RWPE2 (cell line): ENCODE measurements at places on chromosomes 6 and 20.

DNA sequence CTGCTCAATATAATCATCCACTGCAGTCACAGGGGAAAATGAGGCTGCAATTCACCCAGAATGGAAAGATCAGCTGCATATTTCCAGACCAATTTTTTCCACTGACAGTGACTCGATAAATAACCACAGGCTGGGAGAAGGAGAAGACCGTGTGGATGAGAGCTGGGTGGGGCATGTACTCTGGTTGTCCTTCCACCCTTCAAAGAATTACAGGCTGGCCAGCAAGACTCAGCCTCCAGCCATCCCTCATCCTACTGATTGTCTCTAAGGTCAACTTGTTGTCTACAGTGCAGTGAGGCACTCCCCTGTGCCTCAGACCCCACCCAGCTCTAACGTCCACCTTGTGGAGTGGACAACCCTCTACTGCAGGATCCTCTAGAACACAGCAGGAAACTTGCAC lies 14.5 kb upstream of the MAS1 start:
- H3K27ac ChIP-seq: no peak overlapping the region
- no peaks in the 10 kb centered on the region for H3K36me3 ChIP-seq
- no peaks in the 10 kb centered on the region for H3K4me1 ChIP-seq
- H3K4me3 ChIP-seq: no peak overlapping the region
- H3K27me3 ChIP-seq: no peaks in the 10 kb centered on the region

- H3K27ac ChIP-seq: no peak overlapping the region
- no peaks in the 10 kb centered on the region for H3K27me3 ChIP-seq
- no peak for DNase-seq
- H3K36me3 ChIP-seq: no peaks in the 10 kb centered on the region
Observed at GRCh38 chr6:75418233-75418632, 75.4 kb downstream of the FILIP1 start.

DNA sequence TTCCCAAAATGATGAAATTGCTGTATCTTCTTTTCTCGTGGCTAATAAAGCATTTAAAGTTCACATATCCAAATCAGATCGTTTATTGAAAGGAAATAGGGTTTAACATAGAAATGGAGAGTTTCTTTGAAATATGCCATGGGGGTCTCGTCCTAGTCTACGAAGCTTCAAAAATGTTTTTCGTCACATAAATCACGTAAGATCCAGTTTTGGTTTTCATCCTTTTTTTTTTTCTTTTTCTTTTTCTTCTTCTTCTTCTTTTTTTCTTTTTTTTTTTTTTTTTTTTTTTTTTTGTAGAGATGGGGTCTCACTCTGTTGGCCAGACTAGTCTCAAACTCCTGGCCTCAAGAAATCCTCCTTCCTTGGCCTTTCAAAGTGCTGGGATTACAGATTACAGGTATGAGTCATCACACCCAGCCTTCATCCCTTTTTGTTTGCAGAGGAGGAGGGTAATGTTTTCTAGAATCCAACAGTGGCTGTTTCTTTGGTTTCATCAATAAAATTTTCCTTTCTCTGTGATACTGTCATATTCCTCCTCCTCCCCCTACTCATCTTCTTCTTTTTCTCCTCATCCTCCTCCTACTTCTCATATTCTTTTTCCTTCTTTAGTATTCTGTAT lies 94.7 kb upstream of the LOC128125822 start:
- H3K36me3 ChIP-seq: no peaks in the 10 kb centered on the region
- no peaks in the 10 kb centered on the region for H3K27me3 ChIP-seq
- no peak overlapping the region for H3K4me3 ChIP-seq
- no peaks in the 10 kb centered on the region for H3K4me1 ChIP-seq
- H3K27ac ChIP-seq: no peak overlapping the region

DNA sequence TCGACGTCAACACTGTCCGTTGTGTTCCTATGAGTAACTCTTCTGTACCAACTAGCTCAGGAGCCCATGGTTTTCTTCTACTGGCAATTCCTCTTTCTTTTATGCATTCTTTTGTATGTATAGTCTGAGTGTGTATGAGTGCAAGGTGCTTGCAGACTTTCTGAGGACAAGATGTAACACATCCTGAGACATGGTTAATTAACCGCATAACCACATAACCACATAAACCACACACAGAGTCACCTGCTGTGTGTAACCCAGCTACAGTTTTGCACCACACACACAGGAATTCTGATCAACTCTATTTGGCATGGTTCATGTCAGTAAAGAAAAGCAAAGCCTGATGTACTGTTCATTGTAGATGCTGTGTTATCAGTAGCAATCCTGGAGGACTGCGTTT lies 98.6 kb downstream of the DACT2 start:
- DNase-seq: no peak
- H3K27ac ChIP-seq: no peak overlapping the region
- no peaks in the 10 kb centered on the region for H3K36me3 ChIP-seq
- no peak overlapping the region for H3K4me3 ChIP-seq
- H3K4me1 ChIP-seq: no peaks in the 10 kb centered on the region
